ENCODE measurements at places on chromosomes 13 and 19.
A peak's percentile ranks its signal among the peaks of the same experiment; 100 is the strongest.

GRCh38 chr13:24925318-24926231 lies 161.6 kb downstream of the RNF17 start:
- DNase-seq = no peak

DNA sequence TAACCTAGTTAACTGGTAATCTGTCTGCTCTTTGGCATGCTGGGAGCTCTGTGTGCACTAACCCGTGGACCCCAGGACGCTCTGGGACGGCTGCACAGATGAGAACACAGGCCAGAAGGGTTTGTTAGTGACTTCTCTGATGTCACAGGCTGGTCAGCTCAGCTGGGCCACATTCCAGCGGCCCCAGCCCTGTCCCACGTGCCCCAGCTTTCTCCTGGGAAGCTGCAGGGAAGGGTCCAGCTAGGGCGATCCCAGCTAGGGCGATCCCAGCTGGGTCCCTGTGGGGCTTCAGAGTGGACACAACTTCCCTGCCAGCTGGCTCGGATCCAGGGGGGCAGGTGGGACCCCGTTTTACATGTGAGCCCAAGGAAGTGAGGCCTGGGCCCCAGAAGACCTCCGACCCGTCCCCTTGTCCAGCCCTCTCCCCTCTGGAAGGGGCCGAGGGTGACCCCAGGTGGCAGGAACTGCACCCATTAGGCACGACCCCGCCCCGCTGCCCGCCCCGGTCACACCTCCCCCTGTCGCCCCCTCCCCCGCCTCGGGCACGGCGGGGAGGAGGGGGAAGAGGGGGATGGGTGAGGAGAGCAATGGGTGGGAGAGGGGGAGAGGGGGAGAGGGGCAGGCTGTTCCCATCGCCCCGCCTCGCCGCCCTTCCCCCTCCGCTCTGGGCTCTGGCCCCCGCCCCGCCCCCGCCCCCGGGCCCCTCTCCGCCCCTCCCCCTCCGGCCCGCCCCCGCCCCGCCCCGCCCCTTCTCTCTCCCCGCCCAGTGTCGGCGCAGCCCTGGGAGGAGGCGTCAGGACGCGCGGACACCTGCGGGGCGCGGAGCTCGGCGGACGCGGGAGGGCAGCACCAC lies 75.2 kb upstream of the MCF2L start:
- DNase-seq = no peak

- no peak for DNase-seq
Observed at GRCh38 chr13:35595181-35595580, 118.7 kb upstream of the MAB21L1 start.

GRCh38 chr13:23480324-23480723 lies 46.8 kb upstream of the SACS start:
- no peak for DNase-seq

GRCh38 chr13:110023729-110024644 lies 237.6 kb upstream of the IRS2 start:
- DNase-seq = no peak

GRCh38 chr13:88459331-88459730 lies 788.2 kb downstream of the SLITRK5 start:
- no peak for DNase-seq

DNA sequence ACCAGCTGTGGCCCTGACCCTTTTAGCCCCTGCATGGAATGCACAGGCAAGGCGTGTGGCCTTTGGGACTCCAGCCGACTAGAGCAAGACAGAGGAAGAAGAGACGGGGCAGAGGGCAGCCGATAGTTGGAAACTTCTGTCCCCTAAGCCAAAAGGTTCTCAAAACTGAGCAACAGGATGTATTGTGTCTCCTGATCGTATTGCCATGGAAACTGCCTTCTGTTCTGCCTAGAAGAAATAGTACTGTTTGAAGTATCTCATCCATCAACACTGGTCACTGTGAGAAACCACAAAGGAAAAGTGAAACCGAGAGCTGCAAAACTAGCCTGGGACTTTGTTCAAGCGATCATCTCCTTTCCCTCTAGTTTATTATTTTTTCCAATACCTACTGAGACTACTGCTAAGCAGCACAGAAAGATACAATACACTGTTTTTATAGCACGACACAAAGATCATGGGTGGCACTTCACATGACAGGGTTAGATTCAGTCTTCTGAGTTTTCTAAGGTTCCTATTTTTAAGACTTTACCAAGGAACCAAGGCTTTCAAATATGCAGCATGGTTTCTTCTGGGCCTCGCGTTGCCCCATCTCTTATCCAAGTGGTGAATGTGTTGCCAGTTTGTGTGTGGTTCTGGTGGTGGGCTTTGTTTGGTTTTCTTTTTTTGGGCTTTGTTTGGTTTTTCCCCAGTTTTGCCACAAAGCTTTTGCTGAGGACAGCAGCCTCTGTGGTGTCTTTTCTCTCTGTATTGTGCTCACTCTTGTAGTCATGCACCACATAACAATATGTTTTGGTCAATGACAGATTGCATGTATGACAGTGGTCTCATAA lies 49.3 kb upstream of the GPR183 start:
- DNase-seq = peak; percentile 87

- no peak for DNase-seq
Observed at GRCh38 chr19:45761714-45762113, 7.3 kb downstream of the SIX5 start.

- no peak for DNase-seq
Observed at GRCh38 chr19:34881982-34882381, 44.7 kb upstream of the ZNF30 start.

DNA sequence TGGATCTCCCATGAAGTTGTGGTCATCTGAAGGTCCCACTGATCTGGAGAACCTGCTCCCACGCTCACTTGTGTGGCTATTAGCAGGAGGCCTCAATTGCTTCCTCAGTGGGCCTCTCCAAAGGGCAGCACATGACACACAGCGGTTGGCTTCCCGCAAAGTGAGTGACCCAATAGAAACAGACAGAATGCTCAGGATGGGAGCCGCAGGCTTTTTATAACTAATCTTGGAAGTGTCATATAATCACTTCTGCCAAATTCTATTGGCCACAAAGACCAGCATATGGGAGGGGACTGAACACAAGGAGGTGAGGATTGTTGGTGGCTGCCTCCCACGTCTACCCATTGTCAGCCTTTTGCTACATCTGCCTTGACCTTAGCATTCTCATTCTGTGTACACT lies 22.1 kb upstream of the EHD2 start:
- DNase-seq = no peak

DNA sequence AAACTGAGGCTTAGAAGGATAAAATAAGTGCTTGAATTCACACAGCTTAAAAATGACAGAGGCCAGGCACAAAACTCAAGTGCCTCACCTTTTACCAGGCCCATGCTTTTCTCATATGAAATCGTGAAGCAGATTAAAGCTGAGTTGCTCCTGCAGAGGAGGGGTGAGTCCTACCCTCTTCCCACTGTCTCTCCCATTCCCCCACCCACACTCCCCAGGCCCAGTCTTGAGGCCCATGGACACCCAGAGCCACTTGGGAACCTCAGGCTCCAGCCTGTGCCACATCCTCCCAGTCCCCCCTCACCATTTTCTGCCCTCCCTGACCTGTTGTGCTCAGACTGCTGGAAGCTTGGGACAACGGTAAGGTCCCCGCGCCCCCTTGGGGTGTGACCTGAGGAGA lies 17.5 kb downstream of the ZNF574 start:
- no peak for DNase-seq

Data from KG1 (cell line).